ENCODE measurements at places on chromosomes 12 and 14.

DNA sequence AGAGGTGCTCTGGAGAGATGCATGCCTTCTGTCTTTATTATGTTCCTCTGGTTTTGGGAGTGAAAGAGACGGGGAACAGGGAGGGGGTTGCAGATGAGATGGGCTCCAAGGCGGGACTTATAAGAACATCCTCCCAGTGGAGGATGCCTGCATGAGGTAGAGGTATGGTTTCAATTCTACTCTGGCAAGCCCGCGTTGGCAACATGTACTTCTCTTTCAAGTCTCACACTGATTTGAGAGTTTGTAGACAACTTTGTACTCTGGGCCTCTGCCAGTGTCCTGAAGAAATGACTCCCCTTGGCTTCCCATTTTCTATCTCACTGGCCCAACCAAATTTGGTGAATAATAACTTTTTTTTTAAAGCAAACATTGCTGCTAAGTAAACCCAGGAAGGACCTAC lies 121.3 kb downstream of the C12orf75 start:
- no peak for DNase-seq

DNA sequence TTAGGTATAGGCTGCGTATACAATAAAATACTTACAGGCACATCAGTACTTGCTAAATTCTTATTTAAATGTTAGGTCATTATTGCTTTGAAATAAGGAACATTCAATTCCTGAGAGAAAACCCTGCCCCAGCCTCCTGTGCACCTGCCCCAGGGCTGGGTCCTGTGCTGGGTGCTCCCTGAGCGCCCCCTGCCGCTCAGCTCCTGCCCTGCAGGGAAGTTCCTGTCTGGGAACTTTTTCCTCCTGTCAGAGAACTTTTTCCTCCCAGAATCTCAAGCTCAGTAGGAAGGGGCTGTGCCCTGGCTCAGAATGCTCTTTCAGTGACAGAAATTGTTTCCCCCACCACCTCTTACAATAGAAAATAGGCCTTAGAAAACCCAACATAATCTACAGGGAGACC lies 751.1 kb downstream of the TMEM121 start:
- peak; percentile 57 for DNase-seq

- DNase-seq: no peak
These were observed 374.7 kb downstream of the KCNH5 start for GRCh38 chr14:62670526-62670925.

DNA sequence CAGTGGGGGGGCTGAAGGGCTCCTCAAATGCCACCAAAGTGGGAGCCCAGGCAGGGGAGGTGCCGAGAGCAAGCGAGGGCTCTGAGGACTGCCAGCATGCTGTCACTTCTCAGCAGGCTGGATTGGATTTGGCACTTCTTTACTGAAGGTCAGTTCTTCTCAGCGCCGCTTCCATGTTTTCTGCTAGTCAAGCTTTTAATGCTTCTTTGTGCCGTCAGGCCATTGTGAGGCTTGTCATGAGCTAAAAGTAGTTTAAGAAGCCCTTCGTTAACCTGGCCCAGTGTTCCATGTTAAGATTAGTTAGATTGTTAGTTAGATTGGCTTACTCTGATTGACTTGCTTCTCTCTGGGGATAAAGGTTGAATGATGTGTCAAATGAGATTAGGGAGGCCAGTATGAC lies 13.4 kb downstream of the GABARAPL1 start:
- DNase-seq: no peak

- no peak for DNase-seq
These were observed 449.2 kb downstream of the DPF3 start for GRCh38 chr14:72444701-72445100.

Data from activated T-cell treated with anti-CD3 and anti-CD28 coated beads, Interleukin-2, amount 50 U/mL, for 1 hour (primary cell).